ENCODE measurements at places on chromosomes 2 and 18.
A peak's percentile ranks its signal among the peaks of the same experiment; 100 is the strongest.

- DNase-seq, result peak; percentile 36
Measured at GRCh38 chr2:235740821-235741220, 247.0 kb downstream of the AGAP1 start.

- DNase-seq, result no peak
Measured at GRCh38 chr2:197209742-197210408, 100.7 kb downstream of the ANKRD44 start.

- no peak for DNase-seq
Measured at GRCh38 chr2:167708998-167709397, 538.4 kb downstream of the STK39 start.

DNA sequence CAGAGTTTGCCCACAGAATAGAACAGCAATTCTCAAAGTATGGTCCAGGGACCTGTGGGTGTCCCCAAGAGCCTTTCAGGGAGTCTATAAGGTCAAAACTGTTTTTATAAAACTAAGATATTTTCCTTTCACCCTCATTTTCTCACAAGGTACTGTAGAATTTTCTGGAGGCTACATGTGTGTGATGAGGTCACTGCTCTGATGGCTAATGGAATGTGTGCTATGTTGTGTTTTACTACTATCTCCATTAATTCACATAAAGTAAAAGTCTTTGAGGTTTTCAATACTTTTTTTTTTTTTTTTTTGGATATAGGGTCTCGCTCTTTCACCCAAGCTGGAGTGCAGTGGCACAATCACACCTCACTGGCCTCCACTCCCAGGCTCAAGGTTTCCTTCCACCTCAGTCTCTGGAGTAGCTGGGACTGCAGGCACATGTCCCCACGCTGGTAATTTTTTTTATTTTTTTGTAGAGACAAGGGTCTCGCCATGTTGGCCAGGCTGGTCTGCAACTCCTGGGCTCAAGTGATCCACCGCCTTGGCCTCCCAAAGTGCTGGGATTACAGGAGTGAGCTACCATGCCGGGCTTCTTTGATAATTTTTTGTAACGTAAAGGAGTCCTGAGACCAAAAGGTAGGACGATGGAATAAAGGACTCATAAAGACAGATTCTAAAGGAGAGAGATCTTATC lies 1.8 kb downstream of the TRABD2A start:
- DNase-seq, result no peak

- DNase-seq, result no peak
Measured at GRCh38 chr2:126750506-126750905, 94.5 kb downstream of the GYPC start.

DNA sequence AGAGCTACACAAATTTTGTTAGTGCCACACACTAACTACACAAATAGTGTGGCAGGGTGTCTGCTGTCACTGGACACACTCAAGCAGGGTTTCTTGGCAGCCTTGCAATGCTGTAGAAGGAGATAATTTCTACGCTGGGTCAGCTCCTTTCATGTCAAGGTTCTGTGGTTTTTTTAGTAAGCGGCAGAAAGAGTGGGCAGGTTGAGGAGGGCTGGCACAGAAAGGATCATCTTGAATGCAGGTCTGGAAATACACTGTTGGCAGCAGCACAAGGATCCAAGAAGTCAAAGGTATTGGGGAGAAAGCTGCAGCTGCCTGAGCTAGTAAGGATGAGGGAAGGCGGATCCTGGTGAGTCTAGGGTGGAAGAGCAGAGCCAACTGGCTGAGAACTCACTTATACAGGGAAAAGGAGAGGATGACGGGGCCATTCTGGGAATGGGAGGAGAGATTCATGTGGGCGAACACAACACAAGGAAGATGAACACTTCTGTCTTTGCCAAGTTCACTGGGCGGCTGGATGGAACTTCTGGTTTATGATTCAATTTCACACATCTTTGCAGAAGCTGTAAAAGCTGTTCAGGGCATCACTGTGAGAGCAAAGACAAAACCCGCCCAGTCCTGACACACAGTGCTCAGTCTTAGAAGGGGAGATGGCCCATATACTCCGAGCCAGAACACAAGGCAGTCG lies 16.9 kb upstream of the CYRIA start:
- DNase-seq, result no peak

- no peak for DNase-seq
Measured at GRCh38 chr18:4060427-4061281, 394.5 kb downstream of the DLGAP1 start.

DNA sequence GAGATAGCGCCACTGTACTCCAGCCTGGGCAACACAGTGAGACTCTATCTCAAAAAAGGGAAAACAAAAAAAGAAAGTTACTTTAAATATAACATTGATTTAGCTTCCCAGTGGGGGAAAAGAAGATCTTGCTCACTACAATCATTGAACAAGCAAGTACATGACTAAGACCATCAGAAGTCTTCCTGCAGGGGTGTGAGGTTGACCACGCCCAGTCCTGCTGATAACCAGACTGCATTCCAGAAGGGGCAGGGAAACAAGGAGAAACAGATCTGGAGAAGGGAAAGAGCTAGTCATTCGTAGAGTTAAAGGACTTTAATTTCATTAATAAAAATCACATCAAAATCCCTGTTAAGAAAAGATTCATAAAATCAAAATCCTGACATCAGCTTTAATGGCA lies 77.5 kb downstream of the EPHA4 start:
- no peak for DNase-seq

GRCh38 chr2:96856776-96857666 lies 795 bp downstream of the ANKRD39 start:
- DNase-seq, result peak; percentile 39

- DNase-seq, result no peak
Measured at GRCh38 chr18:55199291-55199963, 240.2 kb upstream of the CCDC68 start.

- DNase-seq, result no peak
Measured at GRCh38 chr2:149611100-149611820, 23.7 kb upstream of the MMADHC start.

DNA sequence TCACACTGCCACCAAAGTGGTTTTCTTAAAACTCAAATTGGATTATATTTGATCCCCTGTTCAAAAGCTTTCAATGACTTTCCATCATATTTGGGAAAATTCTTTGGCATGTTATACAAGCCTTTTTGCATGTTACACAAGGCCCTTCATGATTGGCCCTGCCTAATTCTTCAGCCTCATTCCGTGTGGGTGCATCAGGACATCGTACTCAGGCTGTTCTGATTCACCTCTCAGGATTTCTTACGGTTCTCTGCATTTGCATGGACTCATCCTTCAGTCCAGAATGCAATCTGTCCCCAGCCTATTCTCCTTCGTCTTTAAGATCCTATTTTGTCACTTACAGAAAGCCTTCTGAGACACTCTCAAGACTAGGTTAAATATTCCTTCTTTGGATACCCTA lies 107.8 kb downstream of the LYPD1 start:
- DNase-seq, result no peak

GRCh38 chr2:157877761-157878400 lies 1.8 kb upstream of the ACVR1 start:
- DNase-seq, result no peak

DNA sequence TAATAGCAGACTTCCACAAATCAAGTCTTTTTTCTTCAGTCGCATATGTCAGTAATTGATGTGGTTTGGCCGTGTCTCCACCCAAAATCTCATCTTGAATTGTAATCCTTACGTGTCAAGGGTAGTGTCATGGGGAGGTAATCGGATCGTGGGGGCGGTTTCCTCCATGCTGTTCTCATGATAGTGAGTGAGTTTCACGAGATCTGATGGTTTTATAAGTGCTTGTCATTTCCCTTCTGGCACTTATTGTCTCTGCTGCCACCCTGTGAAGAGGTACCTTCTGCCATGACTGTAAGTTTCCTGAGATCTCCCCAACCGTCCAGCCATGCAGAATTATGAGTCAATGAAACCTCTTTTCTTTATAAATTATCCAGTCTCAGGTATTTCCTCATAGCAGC lies 478.8 kb downstream of the PTPRM start:
- DNase-seq, result no peak

DNA sequence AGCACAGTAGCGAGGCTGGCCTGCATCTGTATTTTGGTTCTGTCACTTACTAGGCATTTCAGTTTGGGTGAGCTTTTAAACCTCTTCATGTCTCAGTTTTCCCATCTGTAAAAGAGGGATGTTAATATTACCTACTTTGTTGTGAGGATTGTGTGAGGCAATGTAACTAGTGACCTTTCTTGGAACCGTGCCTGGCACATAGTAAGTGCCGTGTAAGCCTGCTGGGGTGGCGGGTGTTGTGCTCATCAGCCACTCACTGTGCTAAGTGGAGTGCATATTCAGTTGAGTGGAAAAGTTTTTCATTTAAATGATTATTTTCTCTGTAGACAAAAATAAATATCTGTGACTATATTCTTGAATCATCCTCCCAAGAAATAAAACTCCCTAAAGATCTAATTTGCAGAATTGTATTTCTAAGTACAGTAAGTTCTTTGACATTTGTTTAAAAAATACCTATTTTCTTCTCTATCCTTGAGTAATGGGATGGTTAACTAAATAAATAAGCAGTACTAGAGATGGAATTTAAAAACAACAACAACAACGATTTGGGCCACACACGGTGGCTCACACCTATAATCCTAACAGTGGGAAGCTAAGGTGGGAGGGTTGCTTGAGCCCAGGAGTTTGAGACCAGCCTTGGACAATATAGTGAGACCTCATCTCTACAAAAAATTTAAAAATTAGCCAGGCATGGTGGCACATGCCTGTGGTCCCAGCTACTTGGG lies 56.7 kb downstream of the MALT1 start:
- DNase-seq, result no peak

All from dermis blood vessel endothelial cell (primary cell).